Heart right ventricle (tissue), 16 donors: ENCODE measurements at places on chromosomes 3 and 15.

DNA sequence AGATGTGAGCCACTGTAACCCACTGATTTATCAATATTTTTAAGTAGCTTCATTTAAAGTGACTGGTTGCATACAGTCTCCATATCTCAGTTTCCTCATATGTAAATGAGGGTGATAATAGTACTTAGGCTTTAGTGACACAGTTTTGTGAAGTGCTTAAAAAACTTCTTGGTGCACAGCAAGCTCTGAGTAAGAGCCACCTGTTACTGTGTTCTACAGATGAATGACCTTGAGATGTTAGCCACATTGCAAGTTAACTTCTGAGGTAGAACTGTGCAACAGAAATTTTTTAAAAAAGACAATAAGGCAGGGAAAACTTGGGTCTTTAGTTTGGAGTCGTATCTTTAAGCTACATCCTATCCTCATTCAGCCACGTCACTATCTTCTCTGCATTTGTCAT is 43.1 kb downstream of the PCCB start:
- H3K4me1 ChIP-seq: no peaks in the 10 kb centered on the region
- DNase-seq: no peak
- H3K27ac ChIP-seq: no peak overlapping the region
- H3K36me3 ChIP-seq: no peaks in the 10 kb centered on the region

DNA sequence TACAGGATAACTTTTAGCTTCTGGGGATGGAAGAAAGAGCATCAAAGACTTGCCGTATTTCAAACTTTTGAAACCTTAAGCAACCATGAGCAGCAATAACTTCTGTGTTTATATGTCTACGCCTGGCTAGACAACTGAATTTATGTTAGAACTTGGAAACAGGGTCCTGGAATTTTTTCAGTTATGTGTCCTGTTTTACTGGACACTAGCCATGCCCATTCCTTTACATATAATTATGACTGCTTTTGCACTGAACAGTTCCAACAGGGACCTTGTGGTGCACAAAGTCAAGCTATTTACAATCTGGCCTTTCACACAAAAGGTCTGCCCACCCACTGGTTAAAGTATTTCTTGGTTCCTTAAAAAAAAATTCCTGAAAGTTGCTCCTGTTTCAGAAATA is 37.1 kb downstream of the TJP1 start:
- H3K4me1 ChIP-seq: peaks cover 71% of the 10 kb centered on the region
- H3K27me3 ChIP-seq: no peaks in the 10 kb centered on the region
- no peak for DNase-seq
- H3K36me3 ChIP-seq: no peaks in the 10 kb centered on the region

GRCh38 chr15:71171195-71171594 is 55.9 kb downstream of the THSD4 start:
- DNase-seq: no peak
- peaks cover 8% of the 10 kb centered on the region for H3K4me1 ChIP-seq
- no peaks in the 10 kb centered on the region for H3K27me3 ChIP-seq
- H3K27ac ChIP-seq: no peak overlapping the region
- no peaks in the 10 kb centered on the region for H3K36me3 ChIP-seq

DNA sequence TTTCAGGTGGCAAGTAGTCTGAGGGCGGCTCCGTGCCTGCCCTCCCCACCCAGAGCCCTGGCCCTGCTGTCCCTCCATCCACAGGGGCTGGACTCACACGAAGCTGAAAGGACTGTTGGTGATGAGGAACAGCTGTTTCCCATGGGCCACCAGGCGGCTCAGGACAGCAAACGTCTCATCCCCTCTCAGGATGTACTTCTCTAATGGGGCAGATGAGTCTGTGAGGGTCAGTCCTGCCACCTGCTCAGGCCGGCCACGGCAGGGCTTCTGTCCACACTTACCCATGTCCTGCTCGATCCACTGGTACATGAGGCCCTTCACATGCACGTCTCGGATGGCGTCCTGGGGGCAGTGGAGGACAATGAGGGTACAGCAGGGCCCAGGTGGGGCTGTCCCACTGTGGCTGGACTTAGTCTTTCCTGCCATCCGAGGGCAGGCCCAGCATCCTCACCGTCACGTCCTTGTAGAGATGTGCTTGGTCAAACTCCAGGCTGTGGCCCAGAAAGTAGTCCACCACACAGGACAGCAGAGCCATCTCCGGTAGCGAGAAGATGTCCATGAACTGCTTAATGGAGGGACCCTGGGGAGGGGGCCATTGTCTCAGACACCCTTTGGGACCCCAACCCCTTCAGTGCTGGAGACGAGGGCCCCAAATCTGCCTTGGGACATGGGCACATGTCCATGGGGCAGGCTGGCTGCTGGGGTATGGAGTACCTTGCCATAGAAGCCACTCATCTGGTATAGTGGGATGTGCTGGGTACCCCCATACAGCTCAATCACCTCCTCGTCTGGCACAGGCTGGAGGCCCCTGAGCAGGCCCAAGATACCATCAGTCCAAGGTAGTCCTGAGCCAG is 5.7 kb downstream of the NT5DC2 start:
- DNase-seq: peak; percentile 14
- H3K36me3 ChIP-seq: peaks cover 19% of the 10 kb centered on the region
- no peak overlapping the region for H3K4me3 ChIP-seq

GRCh38 chr3:77259694-77260093 is 219.8 kb downstream of the ROBO2 start:
- H3K27ac ChIP-seq: no peak overlapping the region
- no peak for DNase-seq
- no peak overlapping the region for H3K4me3 ChIP-seq
- no peaks in the 10 kb centered on the region for H3K36me3 ChIP-seq
- no peaks in the 10 kb centered on the region for H3K4me1 ChIP-seq
- H3K27me3 ChIP-seq: no peaks in the 10 kb centered on the region

DNA sequence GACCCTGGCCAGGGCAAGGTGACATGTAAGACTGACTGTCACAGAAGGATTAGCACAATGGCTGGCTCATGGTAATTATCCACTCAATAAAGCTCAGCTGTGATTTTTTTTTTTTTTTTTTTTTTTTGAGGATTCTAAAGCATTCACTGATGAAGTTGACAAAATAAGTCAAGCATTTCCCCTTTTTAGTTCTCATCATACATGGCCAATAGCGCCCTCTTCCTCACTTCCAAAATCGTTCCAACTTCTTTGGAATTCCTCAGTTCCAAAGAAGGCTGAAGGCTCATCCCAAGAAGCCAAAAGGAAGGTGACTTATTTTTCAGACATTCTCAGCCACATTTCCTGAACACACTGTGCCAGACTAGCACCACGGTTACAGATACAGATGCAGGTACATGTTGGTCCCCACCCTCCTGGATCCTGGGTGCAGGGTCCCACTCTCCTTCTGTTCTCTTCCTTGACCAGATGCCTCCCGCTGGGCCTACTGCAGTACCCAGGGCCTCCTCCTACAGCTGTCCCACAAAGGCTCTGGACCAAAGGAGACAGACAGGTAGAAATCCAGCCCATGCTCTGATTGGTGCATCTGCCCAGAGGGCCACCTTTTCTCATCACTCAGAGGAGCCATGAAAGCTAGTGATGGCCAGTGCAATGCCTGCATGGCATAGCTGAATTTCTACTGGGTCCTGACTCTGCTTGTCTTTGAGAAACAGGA is 202.6 kb downstream of the UACA start:
- no peak overlapping the region for H3K4me3 ChIP-seq
- no peaks in the 10 kb centered on the region for H3K36me3 ChIP-seq
- H3K4me1 ChIP-seq: peaks cover 13% of the 10 kb centered on the region
- DNase-seq: no peak

- no peaks in the 10 kb centered on the region for H3K36me3 ChIP-seq
- H3K4me3 ChIP-seq: no peak overlapping the region
These were observed 177.5 kb upstream of the LPP start for GRCh38 chr3:187976365-187976900.

DNA sequence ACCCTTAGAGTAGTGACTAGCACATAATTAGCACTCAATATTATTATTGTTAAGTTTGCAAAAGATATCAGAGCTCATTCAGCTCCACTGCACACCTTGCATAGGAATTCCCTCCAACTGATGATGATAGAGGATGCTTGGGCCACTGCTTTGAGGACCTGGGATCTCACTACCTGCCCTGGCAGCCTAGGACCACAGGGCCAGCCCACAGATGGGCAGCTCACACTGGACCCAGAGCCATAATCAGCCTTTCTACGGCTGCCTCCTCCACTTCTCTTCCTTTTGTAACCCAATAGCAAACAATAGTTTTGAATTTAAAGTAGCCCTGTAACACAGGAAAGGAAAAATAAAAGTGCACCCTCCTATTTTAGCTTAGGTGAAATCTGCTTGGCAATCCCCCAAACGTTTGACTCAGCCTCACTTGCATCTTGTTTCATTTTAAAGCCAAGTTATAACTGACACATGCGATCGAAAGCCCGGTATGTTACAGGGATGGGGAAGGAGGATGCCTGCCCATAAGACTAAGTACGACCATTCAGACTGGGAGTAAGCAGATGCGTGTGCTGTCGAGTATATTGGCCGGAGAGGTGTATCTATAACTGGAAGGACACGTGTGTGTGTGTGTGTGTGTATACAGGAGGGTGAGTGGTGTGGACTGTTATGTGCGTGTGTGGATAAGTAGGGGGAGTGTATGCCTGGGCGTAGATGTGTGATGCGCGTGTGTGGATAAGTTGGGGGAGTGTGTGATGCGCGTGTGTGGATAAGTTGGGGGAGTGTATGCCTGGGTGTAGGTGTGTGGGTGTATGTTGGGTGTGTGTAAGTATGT is 65.9 kb downstream of the CPN2 start:
- no peak for DNase-seq
- H3K4me3 ChIP-seq: no peak overlapping the region
- peaks cover 7% of the 10 kb centered on the region for H3K4me1 ChIP-seq
- H3K27ac ChIP-seq: no peak overlapping the region
- peaks cover 33% of the 10 kb centered on the region for H3K27me3 ChIP-seq

GRCh38 chr3:35707904-35708303 is 68.6 kb downstream of the ARPP21 start:
- H3K4me1 ChIP-seq: no peaks in the 10 kb centered on the region
- H3K27ac ChIP-seq: no peak overlapping the region
- H3K4me3 ChIP-seq: no peak overlapping the region
- DNase-seq: no peak

DNA sequence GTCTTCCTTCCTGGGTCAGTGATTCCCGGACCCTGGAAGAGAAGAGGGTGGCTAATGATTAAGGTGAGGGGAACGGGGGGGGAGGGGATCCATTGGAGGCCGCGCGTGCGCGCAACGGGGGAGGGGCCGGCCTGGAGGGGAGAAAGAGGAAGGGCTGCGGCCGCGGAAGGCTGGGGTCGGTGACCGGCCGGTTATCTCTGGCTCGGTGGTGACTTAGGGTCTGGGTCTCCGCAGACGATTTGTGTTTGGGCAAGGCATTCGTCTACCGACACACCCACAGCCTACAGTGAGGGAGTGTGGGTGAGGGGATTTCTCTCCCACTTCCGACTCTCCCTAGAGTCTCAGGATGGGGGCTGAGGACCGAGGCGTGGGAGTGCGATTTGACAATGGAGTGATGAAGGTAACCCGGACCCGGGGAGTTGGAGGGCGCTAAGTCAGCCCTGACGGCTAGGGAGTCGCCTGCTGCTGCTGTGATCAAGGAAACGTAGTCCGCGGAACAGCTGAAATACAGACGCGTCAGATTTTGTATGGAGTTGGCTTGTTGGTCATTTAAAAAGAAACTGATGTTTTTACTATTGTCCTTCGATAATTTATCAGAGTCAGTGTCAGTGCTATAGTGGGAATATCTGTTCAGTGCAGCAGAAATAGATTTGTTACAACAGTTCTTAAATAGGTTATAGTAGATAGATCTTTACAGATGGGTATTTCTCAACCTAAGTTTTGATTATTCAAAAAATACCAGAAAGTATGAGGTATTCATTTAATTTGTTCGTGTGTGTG is 733 bp downstream of the RNF111 start:
- peak overlapping the region; percentile 66 for H3K4me3 ChIP-seq
- H3K27ac ChIP-seq: peak overlapping the region; percentile 93
- H3K36me3 ChIP-seq: peaks cover 18% of the 10 kb centered on the region
- DNase-seq: peak; percentile 78
- H3K27me3 ChIP-seq: no peaks in the 10 kb centered on the region
- peaks cover 29% of the 10 kb centered on the region for H3K4me1 ChIP-seq

- no peak for DNase-seq
- no peaks in the 10 kb centered on the region for H3K27me3 ChIP-seq
- no peaks in the 10 kb centered on the region for H3K36me3 ChIP-seq
- peak overlapping the region; percentile 2 for H3K4me3 ChIP-seq
- H3K4me1 ChIP-seq: no peaks in the 10 kb centered on the region
- no peak overlapping the region for H3K27ac ChIP-seq
These were observed 792.3 kb downstream of the DIPK2A start for GRCh38 chr3:144763878-144764454.

GRCh38 chr3:100360757-100361496 is 26.4 kb downstream of the NIT2 start:
- no peak for DNase-seq
- H3K4me3 ChIP-seq: no peak overlapping the region
- H3K27ac ChIP-seq: no peak overlapping the region

GRCh38 chr15:85141726-85142125 is 160.1 kb downstream of the PDE8A start:
- peaks cover 31% of the 10 kb centered on the region for H3K36me3 ChIP-seq
- DNase-seq: no peak
- no peaks in the 10 kb centered on the region for H3K27me3 ChIP-seq
- H3K27ac ChIP-seq: no peak overlapping the region
- H3K4me1 ChIP-seq: no peaks in the 10 kb centered on the region

GRCh38 chr3:157373783-157374182 is 62.9 kb upstream of the PTX3 start:
- DNase-seq: no peak
- H3K27ac ChIP-seq: no peak overlapping the region
- no peaks in the 10 kb centered on the region for H3K27me3 ChIP-seq
- no peaks in the 10 kb centered on the region for H3K36me3 ChIP-seq
- no peak overlapping the region for H3K4me3 ChIP-seq

DNA sequence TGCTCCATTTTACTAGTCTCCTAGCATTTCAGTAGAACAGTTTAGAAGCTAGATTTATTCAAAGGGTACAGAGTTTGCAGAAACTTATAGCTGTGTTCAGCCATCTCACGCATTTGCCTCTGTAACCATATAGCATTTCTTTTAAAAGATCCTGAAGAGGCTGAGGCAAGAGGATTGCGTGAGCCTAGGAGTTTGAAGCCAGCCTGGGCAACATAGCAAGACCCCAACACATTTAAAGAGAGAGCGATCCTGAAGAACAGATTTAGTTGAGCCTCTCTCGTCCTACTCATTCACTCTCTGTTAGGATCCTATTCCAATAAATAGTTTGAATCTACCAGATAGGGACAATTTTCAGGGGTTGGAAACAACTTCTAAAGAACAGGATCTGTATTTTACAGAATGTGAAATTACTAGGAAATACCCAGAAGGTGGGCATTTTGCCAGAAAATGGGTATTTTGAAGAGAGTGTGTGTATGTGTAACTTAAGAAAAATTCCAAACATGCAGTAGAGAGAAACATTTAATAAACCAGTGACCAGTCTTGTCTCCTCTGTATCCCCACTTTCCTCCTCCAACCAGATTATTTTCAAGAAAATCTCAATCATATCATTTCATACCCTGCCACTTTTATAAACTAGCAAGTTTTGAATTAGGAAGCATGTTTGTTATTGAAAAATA is 4.5 kb downstream of the EIF3J start:
- H3K27me3 ChIP-seq: no peaks in the 10 kb centered on the region
- no peak overlapping the region for H3K4me3 ChIP-seq
- H3K4me1 ChIP-seq: peaks cover 71% of the 10 kb centered on the region

GRCh38 chr3:38190481-38190881 is 25.1 kb downstream of the OXSR1 start:
- H3K27me3 ChIP-seq: no peaks in the 10 kb centered on the region
- H3K27ac ChIP-seq: no peak overlapping the region
- no peak for DNase-seq
- no peaks in the 10 kb centered on the region for H3K4me1 ChIP-seq
- H3K4me3 ChIP-seq: no peak overlapping the region
